Esophagus squamous epithelium (tissue), 5 donors: ENCODE measurements at places on chromosomes 12 and 14.

DNA sequence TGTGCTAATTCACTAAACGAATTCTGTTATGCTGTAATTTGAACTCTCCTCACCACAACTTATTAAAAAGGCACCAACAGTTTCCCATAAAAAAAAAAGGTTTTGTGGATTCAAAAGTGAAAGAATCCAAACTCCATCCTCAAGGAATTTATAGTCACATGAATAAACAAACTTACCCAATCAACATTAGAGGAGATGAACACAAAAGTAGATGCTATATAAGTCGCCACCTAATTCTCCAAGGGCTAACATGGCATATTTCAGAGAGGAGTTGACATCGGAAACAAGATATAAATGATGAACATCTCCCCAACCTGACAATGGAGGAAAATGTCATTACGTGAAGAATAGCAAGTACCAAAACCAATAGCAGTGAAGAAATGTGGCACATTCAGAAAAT, 265.5 kb upstream of the PRKD1 start:
- DNase-seq: no peak

GRCh38 chr12:85920324-85920947, 46.3 kb downstream of the NTS start:
- DNase-seq: no peak

- no peak for DNase-seq
Observed at GRCh38 chr12:77608271-77608824, 222.3 kb upstream of the NAV3 start.

DNA sequence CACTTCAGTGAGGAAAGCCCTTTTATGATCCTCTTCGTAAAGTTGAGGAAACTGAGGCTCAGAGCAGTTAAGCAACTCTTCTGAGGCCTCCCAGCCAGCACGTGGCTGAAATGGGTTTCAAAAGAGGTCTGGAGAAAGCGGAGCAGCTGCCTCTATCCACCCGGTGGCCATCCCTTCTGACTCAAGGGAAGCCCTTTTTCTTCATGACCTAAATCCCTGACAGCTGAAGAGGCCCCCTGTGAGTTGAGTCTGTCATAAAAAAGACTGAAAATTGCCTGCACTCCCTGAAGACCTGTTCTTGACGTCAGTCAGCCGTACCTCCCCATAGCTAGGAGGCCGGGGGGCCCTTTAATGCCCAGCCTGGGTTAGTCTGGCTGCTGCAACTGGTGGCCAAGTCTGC, 10.7 kb downstream of the CMKLR1 start:
- no peak for DNase-seq

GRCh38 chr14:22824711-22825359, 4.9 kb upstream of the MRPL52 start:
- DNase-seq: no peak

DNA sequence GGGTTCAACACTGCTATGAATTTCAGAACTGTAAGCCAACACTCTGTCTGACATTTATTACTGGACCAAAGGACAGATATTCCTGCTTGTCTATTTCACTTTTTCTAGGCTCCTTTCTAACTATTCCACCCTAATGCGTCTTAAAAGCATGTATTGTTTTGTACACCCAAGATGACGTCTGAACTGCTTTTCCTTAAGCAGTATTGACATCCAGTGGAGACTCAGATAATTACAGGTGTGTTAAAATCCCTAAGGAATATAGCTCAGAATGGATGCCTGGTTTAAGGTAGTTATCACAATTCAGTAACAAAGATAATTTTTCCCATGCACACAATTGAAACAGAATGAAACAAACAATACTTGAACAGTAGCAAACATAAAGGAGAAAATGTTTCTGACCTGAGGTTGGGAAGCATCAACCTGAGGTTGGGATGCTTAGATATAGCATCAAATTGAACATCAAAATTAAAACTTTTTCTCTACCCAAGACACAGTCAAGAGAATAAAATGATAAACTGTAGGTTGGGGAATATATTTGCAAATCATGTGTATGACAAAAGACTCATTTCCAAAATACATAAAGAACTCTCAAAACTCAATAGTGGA, 93.7 kb upstream of the PTPRR start:
- DNase-seq: no peak

GRCh38 chr14:89258728-89259273, 158.2 kb downstream of the FOXN3 start:
- DNase-seq: no peak

DNA sequence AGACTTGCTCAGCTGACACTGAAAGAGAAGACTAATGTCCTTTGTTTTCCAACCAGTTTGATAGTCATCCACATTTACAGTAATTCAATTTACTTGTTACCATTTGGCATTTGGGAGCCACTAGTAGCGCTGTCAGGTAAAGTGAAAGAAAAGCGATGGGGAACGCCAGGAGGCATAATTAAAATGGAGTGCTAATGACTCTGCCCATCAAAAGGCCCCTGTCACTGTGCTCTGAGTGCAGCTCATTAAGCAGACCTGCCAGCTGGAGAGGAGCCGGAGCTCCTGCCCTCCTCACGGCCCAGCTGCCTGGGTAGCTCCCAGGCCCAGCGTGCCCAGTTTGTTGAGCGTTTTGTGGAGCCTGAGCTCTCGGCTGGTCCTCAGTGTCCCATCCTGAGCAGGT, 463.6 kb upstream of the CCDC196 start:
- DNase-seq: no peak

DNA sequence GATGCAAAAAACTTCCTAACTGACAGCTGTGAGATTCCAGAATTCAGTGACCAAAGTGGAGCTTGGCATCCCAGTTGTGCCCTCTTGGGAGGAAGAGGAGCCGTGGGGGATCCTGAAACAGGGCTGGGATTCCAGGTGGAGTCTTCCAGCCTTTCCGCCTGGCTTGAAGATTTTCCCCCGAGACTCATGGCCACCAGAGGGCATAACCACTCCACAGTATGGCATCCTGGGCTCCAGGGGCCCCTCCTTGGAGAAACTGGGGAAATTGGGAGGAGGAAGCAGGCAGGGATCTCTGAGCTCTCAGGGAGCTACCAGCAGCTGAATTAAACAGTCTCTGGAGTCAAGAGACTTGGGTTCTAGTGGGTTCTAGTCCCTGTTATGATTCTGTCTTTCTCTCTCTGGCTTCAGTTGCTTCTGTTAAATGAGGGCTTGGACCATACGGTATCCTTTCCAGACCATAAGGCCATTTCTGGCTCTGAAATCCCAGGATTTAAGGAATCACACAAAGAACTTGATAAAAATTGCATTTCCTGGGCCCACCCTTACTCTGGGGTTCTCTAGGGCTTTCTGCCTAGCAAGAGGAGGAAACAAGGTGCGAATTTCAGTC, 2.6 kb upstream of the TAMALIN start:
- DNase-seq: no peak

GRCh38 chr14:22097072-22097471, 423.5 kb upstream of the OR4E1 start:
- DNase-seq: no peak

DNA sequence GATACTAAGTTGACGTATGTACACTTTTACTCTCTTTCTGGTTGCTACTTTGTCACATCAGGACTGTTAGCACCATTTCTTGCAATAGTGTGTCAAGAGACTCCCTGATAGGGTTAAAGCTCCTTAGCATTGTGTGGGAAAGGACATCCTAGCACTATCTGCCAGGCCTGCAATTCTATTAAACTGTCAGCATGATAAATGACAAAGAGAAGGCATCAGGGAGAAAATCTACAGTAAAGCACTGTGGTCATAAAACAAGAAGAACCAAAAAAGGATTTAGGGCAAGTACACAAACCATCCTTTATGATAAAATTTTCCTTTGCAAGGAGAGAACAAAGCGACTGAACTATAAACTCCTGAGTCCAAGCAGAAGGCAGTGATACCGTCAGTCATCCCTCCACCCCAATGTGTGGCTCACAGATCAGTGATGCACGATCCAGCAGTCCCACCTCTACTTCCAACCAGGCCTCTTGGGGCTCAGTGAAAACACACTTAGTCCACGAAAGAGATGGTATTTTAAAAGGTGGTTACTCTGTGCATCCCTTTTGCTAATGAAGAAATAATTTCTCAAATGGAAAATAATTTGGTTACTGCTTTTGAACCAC, 31.4 kb upstream of the SLC35F4 start:
- DNase-seq: no peak
